ENCODE measurements at places on chromosomes 1 and 21.

DNA sequence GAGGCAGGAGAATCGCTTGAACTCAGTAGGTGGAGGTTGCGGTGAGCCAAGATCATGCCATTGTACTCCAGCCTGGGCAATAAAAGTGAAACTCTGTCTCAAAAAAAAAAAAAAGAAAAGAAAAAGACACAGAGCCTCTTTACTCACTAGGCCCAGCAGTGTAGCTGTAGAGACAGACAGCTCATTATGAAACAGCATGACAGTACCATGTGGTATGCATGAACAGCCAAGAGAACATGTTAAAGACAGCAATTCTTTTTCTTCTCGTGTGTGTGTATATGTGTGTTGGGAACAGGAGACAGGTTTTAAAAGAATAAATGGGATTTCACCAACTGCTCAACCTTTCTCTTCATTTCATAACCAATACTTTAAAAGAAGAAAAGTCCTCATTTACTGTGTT is 118.8 kb downstream of the PIK3R3 start:
- no peak for DNase-seq

DNA sequence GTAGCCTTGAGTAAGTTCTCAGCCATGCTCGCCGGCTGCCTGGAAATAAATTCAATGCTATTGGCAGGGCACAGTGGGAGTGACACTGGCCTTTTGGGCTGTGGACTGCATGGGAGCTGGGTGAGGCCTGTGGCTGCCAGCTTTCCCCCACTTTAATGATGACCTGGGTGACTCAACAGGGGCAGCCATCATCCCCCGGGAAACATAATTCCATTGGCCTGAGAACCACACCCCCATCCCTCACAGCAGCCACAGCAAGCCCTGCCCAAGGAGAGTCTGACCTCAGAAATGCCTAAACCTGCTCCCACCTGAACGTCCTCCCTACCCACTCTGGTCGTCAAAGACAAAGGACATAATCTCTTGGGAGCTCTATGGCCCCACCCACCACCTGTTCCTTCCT is 384.0 kb downstream of the LTN1 start:
- DNase-seq, result no peak

GRCh38 chr21:45443595-45444181 is 38.7 kb downstream of the COL18A1 start:
- DNase-seq, result no peak

DNA sequence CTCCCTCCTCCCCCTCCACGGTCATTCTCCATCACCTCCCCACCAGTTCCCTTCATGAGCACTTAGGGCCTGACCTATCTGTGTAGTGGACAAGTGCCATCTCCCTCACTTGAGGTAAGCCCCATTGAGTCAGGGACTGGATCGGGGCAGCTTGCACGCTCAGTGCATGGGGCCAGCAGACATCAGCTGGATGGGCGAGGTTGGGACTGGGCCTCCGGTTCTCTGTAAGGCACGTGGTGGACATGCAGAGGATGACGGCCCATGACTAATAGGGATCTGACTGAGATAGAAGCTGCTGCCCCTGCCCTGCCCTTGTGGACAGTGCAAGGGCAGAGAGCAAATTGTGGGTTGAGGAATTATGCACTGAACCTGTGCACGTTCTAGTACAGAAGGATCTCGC is 120.4 kb upstream of the C1orf174 start:
- no peak for DNase-seq

- no peak for DNase-seq
Observed at GRCh38 chr1:92310185-92310597, 11.3 kb downstream of the RPAP2 start.

GRCh38 chr1:89887270-89887669 is 66.4 kb downstream of the LRRC8D start:
- no peak for DNase-seq

DNA sequence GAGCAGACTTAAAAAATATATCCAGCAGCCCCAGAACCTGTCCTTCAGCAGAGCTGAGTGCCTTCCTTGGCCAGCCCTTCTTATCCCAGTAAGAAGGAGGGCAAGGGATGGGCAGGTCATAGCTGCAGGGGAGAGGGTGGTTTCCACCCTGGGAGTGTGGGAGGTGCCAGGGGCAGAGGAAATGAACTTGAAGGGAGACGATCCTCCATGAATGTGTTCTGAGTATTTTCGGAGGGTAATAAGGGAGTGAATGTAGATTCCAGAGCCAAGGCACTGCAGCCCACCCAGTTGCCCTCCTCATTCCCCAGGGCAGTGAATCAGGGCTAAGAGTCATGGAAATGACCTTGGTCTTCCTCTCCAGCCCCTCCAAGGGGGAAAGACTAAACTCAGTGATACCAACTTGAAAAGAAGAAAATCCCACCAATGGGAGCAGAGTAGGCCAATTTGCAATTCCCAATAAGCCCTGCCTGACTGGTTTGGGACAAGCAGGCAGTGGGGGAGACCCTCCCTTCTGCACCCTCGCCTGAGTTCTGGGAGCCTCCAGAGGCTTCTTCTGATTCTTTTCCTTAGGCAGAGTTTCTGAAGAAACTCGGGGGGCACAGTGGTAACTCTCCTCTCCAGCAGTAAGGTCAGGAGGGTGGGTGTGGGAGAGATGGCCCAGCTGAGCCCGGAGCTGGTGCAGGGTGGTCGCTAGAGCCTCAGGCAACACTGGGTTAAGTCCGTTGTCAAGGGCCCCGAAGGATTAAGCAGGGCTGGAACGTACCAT is 4.2 kb downstream of the MYOG start:
- no peak for DNase-seq

DNA sequence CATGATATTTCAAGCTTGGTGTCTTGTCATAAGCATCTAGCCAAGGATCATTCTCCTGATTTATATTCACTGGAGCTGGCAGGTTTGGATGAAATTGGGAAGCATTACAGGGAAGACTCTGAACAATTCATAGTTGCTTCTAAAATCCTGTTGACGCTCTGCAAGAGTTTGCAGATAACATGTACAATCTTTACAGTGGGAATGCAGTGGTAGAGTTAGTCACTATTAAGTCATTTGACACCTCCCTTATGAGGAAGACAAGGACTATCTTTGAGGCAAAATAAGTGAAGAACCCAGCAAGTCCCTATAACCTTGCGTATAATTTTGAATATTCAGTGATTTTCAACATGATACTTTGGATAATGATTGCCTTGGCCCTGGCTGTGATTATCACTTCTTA is 45.3 kb upstream of the CRB1 start:
- no peak for DNase-seq

Data from stimulated activated CD4-positive, alpha-beta T cell treated with anti-CD3 and anti-CD28 coated beads, Interleukin-1b, Interleukin-23, amount 100 ng/mL, for 1 hour (primary cell).